Kasumi-1 (cell line): ENCODE measurements at places on chromosomes 7 and 10.

GRCh38 chr10:90865401-90865800 lies 6.4 kb upstream of the RPP30 start:
- DNase-seq: peak; percentile 41

DNA sequence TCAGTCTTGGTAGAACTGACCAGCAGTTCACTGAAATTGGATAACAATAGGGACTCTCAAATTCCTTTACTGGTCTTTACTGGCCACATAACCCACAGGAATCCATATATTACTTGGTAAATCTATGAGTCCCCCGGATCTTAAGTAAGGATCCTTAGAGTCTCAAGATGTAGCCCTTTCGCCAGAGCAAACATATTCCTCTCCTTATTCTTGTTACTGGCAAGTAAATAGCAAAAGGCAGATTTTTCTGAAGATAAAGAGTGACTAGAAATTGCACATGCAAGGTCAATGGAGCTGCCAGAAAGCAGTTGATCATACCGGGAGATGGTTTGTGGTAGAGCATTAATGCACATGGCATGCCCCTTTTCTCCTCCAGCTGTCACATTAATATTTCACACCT lies 283.0 kb downstream of the HDAC9 start:
- DNase-seq: no peak

DNA sequence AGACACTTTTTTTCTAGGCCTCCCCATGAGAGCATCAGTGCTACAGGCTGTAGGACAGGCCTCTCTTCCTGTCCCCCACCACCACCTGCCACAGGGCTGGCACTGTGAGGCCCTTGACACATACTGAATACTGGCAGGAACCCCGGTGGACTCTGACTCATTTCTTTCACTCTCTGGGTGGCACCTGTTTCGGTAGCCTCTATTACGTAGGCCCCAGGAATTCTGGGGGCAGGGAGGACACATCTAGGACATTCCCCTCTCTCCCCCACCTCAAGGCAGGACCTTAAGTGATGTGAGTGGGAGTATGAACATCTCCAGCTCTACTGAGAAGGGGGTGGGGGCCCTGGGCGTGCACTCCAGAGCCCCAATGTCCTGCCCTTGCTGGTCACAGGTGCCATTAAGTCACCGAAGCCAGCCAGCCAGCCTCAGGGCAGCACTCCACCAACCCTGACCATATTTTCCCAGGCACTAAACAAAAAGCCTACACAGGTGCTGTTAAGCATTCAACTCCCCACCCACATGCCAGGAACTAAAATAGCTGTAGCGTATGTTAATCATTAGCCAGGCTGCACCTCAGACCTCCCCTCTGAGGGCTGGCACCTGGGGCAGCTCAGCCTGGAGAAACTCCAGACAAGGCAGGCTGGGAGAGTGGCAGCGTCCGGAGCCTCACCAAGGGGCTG lies 8.9 kb downstream of the ANXA11 start:
- no peak for DNase-seq

- no peak for DNase-seq
Observed at GRCh38 chr7:149468208-149468607, 7.3 kb upstream of the ZNF777 start.

DNA sequence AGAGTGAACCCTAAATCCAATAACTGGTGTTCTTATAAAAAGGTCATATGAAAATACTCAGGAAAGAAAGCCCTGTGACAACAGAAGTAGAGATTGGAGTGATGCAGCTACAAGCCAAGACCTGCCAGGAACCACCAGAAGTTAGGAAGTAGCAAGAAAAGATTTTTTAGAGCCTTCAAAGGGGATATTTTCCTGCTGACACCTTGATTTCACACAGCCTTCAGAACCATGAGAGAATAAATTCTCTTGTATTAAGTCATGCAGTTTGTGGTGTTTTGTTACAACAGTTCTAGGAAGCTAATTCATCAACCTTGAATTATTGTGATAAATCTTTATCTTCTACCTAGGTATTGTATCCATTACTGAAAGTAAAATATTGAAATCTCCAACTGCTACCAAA lies 81.0 kb downstream of the HYCC1 start:
- DNase-seq: no peak

DNA sequence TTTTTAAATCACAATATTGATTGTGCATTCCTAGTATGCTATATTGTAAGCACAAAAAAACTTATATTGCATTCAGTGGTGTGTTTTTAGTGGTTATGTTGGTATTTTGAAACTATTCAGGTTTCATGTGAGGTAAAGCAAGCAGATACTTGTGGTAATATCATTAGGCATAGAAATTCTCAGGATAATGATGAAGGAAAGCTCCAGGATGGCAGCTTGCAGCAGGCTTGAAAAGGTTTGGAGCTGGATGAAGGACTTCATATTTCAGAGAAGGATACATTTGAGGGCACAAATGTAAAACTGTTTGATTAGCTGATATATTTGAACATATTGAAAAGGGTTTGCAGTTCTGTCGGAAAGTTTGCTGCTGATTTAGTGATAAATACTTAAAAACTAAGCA lies 17.5 kb downstream of the TRIM24 start:
- DNase-seq: no peak

- DNase-seq: no peak
Observed at GRCh38 chr7:3887096-3887690, 586.1 kb downstream of the SDK1 start.

DNA sequence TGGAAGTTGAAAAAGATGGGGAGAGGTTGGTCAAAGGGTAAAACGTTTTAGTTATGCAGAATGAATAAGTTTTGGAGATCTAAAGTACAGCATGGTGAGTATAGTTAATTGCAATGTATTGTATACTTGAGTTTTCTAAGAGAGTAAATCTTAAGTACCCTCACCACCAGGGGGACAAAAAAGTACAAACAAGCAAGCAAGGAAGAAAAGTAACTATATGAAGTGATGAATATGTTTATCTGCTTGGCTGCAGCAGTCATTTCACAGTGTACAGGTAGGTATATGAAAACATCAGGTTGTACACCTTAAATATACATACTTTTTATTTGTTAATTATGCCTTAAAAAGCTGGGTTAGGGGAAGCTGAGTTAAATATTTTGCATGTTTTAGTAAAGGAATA lies 157.3 kb downstream of the PCLO start:
- DNase-seq: no peak

GRCh38 chr7:46781901-46782439 lies 799.9 kb downstream of the TNS3 start:
- DNase-seq: no peak

- no peak for DNase-seq
Observed at GRCh38 chr7:117809958-117810357, 63.3 kb downstream of the CTTNBP2 start.

GRCh38 chr10:30294476-30295240 lies 54.4 kb downstream of the MTPAP start:
- DNase-seq: no peak

DNA sequence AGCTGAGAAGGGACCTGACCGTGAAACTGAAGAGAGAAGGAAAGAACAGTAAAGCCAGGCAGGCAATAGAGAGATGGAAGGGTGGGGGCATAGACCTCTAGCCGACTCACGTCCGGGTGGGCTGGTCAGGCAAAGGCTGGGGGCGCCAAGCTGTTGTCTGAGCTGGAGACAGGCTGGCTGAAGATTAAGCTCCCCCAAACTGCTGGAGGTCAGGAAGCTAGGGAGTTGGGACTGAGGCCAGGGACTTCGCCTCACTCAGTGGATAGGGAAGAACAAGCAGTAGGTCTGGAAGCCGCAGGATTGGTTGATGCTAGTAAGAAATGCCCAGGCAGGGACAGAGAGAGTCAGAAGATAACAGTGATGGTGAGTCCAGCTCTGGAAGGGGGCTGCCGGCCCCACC lies 5.3 kb downstream of the PITX3 start:
- no peak for DNase-seq

GRCh38 chr7:7916064-7916463 lies 52.5 kb upstream of the GLCCI1 start:
- no peak for DNase-seq

GRCh38 chr7:80999100-80999499 lies 80.2 kb upstream of the SEMA3C start:
- no peak for DNase-seq

- no peak for DNase-seq
Observed at GRCh38 chr10:93711891-93712290, 9.5 kb upstream of the FRA10AC1 start.

DNA sequence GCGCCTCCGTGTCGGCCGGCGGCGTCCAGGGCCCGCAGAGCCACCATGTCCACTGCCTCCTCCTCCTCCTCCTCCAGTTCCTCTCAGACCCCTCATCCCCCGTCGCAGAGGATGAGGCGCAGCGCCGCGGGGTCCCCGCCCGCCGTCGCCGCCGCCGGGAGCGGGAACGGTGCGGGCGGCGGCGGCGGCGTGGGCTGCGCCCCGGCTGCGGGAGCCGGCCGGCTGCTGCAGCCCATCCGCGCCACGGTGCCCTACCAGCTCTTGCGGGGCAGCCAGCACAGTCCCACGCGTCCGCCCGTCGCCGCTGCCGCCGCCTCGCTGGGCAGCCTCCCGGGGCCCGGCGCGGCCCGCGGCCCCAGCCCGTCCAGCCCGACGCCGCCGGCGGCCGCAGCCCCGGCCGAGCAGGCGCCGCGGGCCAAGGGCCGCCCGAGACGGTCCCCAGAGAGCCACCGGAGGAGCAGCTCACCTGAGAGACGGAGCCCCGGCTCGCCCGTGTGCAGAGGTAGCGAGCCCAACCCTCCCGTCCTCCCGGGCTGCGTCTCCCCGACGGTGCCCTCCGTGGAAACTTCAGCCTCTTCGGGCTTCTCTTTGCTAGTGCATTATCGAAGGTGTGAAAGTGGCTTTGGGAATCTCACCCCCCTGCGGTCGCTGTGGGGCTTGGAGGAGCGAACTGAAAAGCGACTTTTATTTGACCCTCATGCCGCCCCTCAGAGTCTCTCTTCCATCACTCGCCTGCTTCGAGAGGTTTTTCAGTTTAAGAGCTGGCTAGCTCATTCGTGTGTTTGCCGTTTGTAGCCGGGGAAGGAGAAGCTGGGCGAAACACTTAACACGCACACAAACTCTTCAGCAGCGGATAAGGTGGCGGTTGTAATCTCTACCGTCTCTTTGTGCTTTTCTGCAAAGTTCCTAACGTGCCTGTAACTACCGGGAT lies 975 bp downstream of the GLCCI1 start:
- peak; percentile 33 for DNase-seq
